ENCODE measurements at places on chromosomes 2 and 18.

GRCh38 chr2:142100970-142101369 is 29.8 kb downstream of the LRP1B start:
- DNase-seq, result no peak

- DNase-seq, result no peak
Measured at GRCh38 chr2:2464643-2465042, 133.6 kb upstream of the MYT1L start.

GRCh38 chr2:60544954-60545560 is 8.4 kb downstream of the BCL11A start:
- no peak for DNase-seq

DNA sequence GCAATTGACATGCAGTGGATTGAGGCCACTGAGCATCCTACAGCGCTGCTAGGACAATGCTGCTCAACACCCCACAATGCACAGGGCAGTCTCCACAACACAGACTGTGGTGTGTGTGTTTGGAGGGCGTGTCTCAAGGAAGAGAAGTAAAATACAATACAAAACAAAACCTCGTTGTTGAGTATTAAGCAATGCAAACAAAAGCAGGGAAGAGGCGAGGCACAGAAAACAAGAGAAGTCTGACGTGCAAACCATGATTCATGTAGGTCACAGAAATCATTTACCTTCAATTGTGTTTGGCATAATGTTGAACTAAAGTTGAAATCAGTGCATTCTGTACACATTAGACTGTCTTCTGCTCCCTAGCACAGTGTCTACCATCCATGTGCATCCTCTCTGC is 260.9 kb downstream of the PHLPP1 start:
- no peak for DNase-seq

DNA sequence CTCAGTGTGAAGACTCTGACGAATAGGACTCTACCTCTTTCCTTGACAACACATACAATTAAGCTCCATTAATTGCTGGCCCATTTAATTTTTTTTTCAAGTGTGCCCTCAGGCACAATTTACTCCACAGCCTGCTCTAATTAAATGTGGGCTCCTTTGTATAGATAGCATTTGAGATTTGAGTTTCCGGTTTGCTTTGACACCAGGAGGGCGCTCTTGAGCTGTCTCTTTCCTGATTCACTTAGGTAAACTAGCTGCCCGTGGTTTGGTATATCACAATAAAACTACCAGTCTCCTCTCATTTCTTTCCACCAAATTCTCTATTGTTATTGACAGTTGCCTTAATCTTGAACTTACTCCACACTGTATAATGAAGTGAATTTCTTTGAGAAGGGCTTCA is 666.0 kb downstream of the DSC3 start:
- no peak for DNase-seq

DNA sequence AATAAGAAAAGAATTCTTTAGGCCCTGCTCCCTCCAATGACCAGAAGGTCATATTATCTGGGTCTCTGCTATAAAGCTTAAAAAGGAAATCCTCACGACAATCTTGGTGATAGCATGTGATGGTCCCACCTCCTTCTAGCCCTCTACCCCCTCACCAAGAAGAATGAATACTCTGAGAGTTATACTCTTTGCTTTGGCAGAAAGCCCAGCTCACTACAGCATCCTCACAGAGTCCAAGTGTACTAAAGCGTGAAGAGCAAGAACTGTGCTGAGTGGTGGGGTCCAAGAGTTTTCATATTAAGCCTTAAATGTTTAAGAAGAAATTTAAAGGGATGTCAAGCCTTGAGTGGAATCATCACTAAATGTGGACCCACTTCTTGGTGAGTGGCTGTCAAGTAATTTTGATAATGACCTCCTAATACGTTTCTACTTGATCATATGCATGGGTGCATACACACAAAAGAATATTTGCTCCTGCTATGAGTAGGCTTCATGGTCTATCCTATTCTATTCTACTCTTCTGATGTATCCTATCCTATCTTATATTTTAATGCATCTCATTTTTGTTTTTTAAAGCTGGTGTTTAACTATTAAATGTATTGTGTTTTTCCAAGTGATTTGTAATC is 16.5 kb upstream of the SERPINB7 start:
- DNase-seq, result no peak

DNA sequence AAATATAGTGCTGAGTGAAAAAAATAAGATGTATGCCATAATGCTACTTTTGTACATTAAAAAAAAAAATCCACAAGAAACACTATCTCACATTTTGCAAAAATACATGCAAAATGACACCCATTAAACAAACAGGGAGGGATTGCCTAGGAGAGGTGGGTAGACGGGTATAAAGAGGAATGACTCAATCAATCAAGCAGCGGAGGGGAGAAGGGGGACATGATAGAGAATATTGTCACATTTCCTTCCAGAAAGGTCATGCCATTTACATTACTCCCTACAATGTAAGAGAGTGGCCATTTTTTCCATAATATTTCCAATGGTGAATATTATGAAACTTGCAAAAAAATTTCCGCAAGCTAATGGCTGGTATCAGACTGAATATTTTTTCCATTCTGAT is 542.3 kb upstream of the TNP1 start:
- no peak for DNase-seq

- DNase-seq, result no peak
Measured at GRCh38 chr2:95104606-95105005, 17.0 kb downstream of the MRPS5 start.

GRCh38 chr2:206341396-206341795 is 66.9 kb downstream of the ZDBF2 start:
- no peak for DNase-seq

DNA sequence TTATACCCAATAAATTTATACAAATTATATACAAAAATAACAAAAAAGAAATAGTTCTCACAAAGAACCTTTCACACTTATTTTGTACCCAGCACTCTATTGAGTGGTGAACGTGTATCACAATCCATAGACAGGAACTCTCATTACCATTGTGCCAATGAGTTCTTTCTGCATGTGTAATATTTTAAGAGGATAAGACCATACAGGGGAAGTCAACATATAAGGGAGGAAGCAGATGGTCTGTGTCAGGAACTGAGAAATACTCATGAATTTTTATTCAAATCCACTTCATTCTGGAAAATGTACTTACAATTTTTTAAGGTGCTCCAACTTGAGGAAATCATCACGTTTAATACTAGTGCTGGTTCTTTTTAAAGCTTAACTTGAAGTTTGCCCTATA is 27.1 kb upstream of the ELOA2 start:
- DNase-seq, result no peak

Data from activated CD4-positive, alpha-beta T cell treated with anti-CD3 and anti-CD28 coated beads for 24 hours (primary cell).